Glutamatergic neuron (in vitro differentiated cells): ENCODE measurements at places on chromosomes 11 and 22.
A peak's percentile ranks its signal among the peaks of the same experiment; 100 is the strongest.

- no peak for DNase-seq
These were observed 217.4 kb downstream of the BARX2 start for GRCh38 chr11:129593098-129593497.

DNA sequence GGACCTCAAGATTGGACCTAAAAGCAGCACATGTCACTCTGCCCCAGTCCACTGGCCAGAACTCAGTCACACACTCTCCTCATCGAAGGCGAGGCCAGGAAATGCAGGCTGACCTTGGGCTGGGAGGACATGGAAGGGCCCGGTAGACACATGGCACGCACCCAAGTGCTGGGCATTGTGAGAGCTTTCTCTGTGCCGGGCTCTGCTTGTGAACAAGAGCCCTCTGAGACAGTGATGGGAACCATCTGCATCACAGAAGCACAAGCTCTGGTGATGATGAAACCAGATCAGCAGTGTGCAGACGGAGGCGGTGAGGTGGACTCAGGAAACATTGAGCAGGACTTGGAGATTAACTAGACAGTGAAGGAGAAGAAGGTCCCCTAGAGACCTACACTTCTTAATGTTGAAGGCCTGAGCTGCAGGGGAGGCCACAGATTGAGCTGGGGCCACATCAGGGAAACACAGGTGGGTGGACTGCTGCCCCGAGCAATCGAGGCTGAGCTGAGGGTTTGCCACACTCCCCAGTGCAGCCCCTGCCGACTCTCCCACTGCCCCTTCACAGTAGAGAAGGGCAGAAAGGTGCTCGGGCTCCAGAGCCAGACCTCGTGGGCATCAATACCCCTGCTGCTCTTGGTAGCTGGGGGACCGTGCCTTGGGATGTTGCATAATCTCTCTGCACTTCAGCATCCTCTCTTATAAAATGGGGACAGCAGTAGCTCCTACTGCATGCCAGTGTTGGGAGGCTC, 1460.5 kb downstream of the TBC1D22A start:
- no peak for DNase-seq

- no peak for DNase-seq
These were observed 12.7 kb upstream of the PVALB start for GRCh38 chr22:36829370-36830002.

- DNase-seq: no peak
These were observed at the start of gene ALDH3B2 for GRCh38 chr11:67674442-67674871. Gene ALDH3B2, minus strand, starts transcription at chr11:67674623. Its CDS starts 7,688 bp downstream, at chr11:67666935.

- DNase-seq: no peak
These were observed 127.7 kb upstream of the SESN3 start for GRCh38 chr11:95358511-95359340.

- no peak for DNase-seq
These were observed 695.7 kb downstream of the NELL1 start for GRCh38 chr11:21364866-21365624.

GRCh38 chr11:109547356-109548027, 125.5 kb downstream of the C11orf87 start:
- DNase-seq: no peak

- peak; percentile 69 for DNase-seq
These were observed 18.3 kb upstream of the SYT7 start for GRCh38 chr11:61598886-61599868.

- DNase-seq: no peak
These were observed 28.1 kb downstream of the ME3 start for GRCh38 chr11:86644291-86644690.

GRCh38 chr11:65565624-65566453, 4.4 kb upstream of the ZNRD2 start:
- DNase-seq: no peak

- DNase-seq: no peak
These were observed 69.2 kb upstream of the OR9G4 start for GRCh38 chr11:56817661-56818060.

DNA sequence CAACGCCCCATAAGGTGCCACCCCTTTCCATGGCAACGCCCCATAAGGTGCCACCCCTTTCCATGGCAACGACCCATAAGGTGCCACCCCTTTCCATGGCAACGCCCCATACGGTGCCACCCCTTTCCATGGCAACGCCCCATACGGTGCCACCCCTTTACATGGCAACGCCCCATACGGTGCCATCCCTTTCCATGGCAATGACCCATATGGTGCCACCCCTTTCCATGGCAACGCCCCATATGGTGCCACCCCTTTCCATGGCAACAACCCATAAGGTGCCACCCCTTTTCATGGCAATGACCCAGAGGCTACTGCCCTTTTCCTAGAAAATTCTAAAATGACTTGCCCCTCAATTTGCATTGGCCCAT, 72.1 kb downstream of the BRD1 start:
- no peak for DNase-seq

- DNase-seq: no peak
These were observed 13.1 kb upstream of the TMEM123 start for GRCh38 chr11:102465696-102466095.

GRCh38 chr11:9962722-9963121, 298.8 kb downstream of the SWAP70 start:
- DNase-seq: no peak

DNA sequence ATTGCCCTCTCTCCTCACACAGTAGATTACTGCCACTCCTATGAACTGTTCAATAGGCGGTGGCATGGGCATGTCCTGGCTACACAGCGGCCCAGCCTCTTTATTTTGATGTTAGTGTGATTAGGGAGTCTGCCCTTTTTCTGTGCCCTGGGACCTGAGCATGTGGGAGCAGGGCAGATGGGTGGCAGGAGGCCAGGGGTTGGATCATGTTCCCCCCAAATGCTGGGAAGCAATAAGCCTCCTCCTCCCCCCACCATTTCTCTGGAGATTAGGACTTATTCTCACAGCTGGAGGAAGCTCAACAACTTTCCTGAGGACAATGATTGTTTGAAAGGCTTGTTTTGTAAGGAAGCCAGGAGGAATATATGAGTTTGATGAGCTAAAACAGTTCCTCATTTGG, 848 bp downstream of the HEPN1 start:
- DNase-seq: no peak

DNA sequence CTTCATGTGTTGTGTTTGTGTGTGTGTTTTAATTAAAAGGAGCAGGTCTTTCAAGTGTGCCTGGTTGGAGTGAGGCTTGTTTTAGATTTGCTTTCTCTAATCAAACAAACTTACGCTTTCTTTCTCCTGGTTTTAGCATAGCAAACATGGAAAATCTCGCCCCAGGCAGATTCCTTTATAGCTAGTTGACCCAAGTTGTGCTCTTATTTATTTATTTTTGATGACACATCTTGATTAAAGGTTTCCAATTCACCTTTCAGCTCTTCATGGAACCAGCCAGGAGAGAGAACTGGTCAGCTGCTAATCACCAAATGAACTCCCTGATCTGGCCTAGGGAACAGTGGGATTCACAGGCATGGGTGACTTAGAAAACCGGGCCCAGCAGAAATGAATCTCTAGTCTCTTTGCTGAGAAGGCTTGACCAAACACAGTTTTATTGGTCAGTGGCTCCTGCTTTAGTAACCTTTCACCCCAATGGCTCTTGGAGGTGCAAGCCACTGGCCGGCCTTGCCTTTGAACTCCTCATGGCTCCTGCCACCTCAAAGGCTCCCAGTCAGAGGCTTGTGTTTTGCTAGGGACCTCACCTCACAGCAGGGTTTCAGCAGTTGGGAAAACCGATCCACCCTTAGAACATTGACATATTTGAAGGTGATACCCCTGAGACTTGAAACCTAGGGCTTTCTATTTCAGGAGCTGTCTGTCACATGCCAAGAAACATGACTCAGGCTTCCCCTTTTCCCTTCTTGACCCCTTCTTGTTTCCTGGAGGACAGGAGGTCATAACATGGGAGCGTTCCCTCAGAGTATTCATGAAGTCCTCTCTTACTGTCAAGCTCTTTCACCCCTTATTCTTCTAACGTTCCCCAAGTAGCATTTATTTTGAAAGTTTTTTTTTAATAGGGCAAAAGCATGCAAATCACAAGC, 48.8 kb downstream of the EXT2 start:
- no peak for DNase-seq

DNA sequence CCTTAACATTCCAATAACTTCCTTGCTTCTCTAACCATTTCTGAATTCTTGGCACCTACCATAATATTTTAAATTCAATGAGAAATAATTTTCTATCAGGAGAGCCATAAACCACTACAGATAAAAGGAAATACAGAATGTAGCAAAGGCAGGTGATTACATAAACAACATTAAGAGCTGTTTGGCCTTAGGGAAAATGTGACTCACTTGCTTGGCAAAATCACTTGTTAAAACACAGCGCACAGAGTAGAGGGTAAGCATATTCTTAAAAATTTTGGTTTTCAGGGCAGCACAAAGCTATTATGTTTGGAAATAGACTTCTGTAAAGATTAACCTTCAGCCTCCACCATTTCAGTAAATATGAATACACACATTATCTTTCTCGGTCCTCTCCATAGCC, 26.4 kb downstream of the IZUMO1R start:
- no peak for DNase-seq

- DNase-seq: no peak
These were observed 358.3 kb upstream of the ARHGAP42 start for GRCh38 chr11:100328626-100329340.

DNA sequence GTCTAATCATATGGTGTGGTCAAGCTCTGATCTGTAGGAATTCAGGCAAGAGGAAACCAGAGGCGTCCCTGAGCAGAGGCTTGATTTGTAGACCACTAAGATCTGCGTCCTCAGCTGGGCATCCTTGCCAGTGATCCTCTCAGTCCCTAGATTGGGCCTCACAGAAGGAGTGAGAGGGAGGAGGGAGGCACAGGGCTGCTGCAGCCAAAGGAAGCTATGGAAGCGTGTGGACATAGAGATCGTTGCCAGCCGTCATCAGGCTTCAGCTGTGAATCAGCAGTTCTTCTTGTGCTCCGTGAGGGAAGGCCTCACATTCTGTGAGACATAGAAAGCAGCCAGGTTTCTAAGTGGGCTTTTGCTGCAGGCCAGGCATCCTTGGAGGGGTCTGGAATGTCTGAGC, 254.6 kb upstream of the KIRREL3 start:
- no peak for DNase-seq

DNA sequence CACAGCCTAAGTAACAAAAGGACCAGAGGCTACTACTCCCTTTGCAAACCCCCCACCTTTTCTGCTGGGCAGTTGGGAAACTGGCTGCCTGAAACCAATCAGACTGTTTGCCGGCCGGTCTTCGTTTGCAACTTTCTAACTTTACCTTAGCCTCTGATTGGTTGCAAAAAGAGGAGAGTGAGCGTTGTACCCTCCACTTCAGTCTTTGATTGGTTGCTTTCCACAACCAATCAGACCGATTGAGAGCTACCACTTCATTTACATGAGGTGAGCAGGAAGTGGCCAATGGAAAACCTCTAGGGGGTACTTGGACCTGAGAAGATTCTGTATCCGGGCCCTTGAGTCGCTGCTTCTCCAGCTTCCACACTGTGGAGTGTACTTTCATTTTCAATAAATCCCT, 18.8 kb upstream of the CLNS1A start:
- no peak for DNase-seq

- no peak for DNase-seq
These were observed 71.2 kb downstream of the LDLRAD3 start for GRCh38 chr11:36014898-36015665.

DNA sequence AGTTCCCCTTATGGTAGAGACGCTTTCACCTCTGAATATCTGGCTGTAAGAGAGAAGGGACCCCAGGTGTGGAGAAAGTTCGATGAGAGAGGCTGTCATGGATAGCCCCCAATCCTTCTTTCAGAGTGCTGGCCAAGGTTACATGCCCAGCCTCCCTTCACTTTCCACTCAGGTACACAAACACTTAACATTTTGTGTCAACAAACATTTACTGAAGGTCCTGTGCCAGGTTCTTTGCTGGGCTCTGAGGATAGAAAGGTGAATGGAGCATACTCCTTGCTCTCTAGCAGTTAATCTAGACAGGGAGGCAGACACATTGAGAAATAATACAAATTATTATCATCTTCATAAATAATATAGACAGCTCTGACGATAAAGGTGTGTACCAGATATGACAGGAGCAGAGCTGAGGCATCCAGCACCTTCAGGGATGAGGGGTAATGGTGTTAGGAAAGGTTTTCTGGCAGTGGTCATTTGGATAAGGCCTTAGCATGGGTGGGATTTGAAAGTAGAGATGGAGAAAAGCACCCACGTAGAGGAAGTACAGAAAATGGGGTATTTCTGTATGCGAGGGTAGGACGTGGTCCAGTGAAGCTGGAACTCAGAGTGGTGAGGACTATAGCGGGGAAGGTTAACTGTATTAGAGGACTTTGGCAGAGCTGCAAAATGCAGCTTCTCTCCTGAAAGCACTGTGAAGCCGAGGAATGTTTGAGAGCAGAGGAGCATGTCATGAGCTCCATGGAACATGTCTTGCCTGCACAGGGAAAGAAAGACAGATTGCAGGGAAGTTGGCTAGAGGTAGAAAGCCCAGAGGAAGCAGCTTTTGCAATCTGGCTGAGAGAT, 19.6 kb downstream of the PPFIBP2 start:
- DNase-seq: no peak

DNA sequence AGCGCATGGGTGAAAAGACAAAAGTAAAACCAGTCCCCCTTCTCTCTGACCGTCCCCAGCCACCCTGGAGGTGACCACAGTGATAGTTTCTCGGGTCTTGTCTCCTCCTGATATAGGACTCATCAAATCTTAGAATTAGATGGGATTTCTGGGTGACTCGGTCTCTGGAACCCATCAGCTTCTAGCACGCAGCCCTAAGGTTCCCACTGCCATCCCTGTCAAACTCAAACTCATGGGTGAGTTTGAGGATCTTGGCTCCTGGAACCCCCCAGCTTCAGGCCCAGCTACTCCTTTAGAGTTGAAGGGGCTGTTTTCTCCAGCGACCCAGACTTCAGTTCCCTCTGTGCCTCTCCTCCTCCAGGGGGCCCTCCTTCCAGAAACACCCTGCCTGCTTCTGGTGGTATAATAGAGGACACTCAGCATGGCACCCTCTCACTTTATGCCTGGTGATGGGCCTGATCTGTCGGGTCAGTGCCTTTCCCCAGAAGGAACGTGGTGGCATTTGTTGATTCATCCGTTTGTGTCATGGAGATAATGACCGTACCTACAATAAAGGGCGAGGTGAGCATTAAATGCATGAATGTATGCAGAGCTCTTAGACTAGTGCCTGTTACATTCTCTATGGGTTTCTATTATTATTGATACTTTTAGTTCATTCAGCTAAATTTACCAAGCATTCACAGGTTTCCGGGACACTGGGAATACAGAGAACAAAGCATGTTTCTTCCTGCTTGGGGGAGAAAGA, 31.7 kb downstream of the MCM5 start:
- DNase-seq: no peak
